Heart left ventricle (tissue), 16 donors: ENCODE measurements at places on chromosomes 4 and X. TPM values are rescaled to one million over a fixed set of nuclear protein-coding genes. Genes with fewer than 3 reads are reported as not detected.

The NWD2 gene
- total RNA-seq, result not detected

The TSPAN7 gene
- 48.5 TPM for total RNA-seq

DNA sequence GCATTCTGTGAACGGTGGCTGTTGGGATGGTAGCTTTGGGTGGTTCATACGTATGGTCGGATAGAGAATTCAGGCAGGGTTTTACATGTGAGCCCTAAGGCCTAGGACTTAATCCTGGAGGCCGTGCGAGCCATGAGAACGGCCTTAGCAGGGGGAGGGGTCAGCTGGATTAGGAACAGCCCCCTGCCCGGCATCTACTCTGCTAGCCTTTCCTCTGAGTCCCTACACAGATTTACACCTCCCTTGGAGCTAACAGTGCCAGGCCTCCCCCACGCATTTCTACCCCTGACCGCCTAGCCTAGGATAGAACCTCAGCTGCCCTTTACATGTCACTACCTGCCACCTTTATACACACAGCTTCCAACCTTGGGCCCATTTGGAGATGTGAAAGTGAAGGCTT is 7.1 kb downstream of the PRAF2 start:
- no peak for DNase-seq

- no peak for DNase-seq
These were observed 102.8 kb downstream of the INPP4B start for GRCh38 chr4:142743121-142743825.
